ENCODE measurements at places on chromosomes 2 and 18. TPM values are rescaled to one million over a fixed set of nuclear protein-coding genes. Genes with fewer than 3 reads are reported as not detected.
A peak's percentile ranks its signal among the peaks of the same experiment; 100 is the strongest.

GRCh38 chr2:201448061-201448460, 3.2 kb downstream of the TRAK2 start:
- no peak overlapping the region for H3K4me3 ChIP-seq
- H3K36me3 ChIP-seq = no peaks in the 10 kb centered on the region
- H3K27ac ChIP-seq = no peak overlapping the region
- H3K4me1 ChIP-seq = peaks cover 21% of the 10 kb centered on the region
- DNase-seq = no peak

LRRC30 gene
- not detected for polyA plus RNA-seq

ANKRD29 gene
- not detected for polyA plus RNA-seq

GRCh38 chr2:175030380-175031271, 25.4 kb upstream of the CHN1 start:
- H3K36me3 ChIP-seq = no peaks in the 10 kb centered on the region
- no peaks in the 10 kb centered on the region for H3K27me3 ChIP-seq
- peak; percentile 28 for DNase-seq
- no peak overlapping the region for H3K4me3 ChIP-seq

MC4R gene
- polyA plus RNA-seq = not detected

DNA sequence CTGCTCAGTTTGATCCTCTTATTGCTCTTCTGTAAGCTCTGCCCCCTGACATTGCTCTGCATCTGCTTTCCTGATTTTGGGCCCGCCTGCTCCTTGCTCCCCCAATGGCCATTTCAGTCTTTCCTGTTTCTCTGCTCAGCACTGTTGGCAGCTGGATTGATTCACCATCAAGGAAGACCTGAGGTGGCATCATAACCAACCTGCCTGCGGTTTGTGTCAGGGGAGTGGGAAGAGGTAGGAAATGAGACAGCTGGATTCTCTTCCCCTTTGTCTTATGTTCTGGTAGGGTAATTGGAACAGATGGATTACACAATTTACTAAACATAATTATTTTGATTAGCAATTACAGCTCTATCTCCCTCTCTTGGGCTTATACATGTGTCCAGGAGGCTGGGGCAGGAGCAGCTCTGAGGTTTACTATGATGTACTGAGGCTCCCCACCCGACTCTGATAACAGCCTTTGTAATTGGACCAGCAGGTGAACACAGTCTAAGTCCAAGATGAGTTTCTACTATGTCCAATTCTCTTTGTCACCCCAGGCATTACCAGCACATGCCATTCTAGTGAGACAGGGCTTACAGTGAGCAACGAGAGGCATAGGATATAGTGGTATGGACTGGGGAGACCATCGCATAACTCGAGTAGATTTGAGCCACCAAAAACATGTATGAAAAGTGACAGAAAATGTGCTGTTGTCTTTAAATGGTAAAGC, 151.8 kb upstream of the MMADHC start:
- H3K27ac ChIP-seq = no peak overlapping the region
- no peaks in the 10 kb centered on the region for H3K4me1 ChIP-seq
- H3K36me3 ChIP-seq = no peaks in the 10 kb centered on the region
- no peaks in the 10 kb centered on the region for H3K27me3 ChIP-seq

- H3K36me3 ChIP-seq = peaks cover 44% of the 10 kb centered on the region
- peaks cover 37% of the 10 kb centered on the region for H3K4me1 ChIP-seq
- peak; percentile 78 for DNase-seq
- H3K27me3 ChIP-seq = no peaks in the 10 kb centered on the region
- H3K27ac ChIP-seq = peak overlapping the region; percentile 93
Measured at GRCh38 chr2:65017335-65017734, 28.1 kb downstream of the SLC1A4 start.

DNA sequence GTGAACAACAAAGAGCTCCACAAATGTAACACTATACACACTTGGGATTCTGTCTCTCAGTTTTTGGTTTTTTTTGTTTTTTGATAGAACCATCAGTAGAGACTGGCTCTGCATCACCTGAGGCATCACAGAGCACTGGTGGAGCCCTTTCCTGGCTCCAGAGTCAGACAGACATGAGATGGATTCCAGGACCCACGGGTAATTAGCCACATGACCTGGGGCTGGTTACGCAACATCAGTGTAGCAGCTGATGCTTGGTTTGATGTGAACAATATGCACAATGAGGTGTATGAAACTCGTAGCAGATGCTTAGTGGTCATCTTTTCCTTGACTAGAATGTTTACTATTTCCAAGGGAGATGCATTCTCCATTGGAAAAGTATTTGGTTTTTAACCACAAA, 40.7 kb downstream of the CMPK2 start:
- peaks cover 8% of the 10 kb centered on the region for H3K4me1 ChIP-seq
- H3K4me3 ChIP-seq = no peak overlapping the region
- H3K36me3 ChIP-seq = no peaks in the 10 kb centered on the region
- no peak overlapping the region for H3K27ac ChIP-seq
- no peak for DNase-seq

NYAP2 gene
- not detected for polyA plus RNA-seq

GRCh38 chr2:215365184-215365658, 53.4 kb downstream of the ATIC start:
- no peaks in the 10 kb centered on the region for H3K27me3 ChIP-seq
- DNase-seq = no peak
- H3K27ac ChIP-seq = no peak overlapping the region
- no peak overlapping the region for H3K4me3 ChIP-seq
- no peaks in the 10 kb centered on the region for H3K4me1 ChIP-seq
